ENCODE measurements at places on chromosomes 13 and 19. TPM values are rescaled to one million over a fixed set of nuclear protein-coding genes. Genes with fewer than 3 reads are reported as not detected.

GPX4 gene
- 1,117 TPM for total RNA-seq

CEACAM3 gene
- not detected for total RNA-seq

GRCh38 chr19:8648240-8648639, 17.8 kb downstream of the NFILZ start:
- no peak for DNase-seq

GRCh38 chr19:928471-929202, 2.8 kb downstream of the ARID3A start:
- no peak for DNase-seq

DNA sequence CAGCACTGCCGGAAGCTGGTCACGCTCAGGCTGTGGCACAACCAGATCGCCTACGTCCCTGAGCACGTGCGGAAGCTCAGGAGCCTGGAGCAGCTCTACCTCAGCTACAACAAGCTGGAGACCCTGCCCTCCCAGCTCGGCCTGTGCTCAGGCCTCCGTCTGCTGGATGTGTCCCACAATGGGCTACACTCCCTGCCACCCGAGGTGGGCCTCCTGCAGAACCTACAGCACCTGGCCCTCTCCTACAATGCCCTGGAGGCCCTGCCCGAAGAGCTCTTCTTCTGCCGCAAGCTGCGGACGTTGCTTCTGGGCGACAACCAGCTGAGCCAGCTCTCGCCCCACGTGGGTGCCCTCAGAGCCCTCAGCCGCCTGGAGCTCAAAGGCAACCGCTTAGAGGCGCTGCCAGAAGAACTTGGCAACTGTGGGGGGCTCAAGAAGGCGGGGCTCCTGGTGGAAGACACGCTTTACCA, 3.2 kb upstream of the MAP2K7 start:
- DNase-seq = no peak

GRCh38 chr13:23203516-23203915, 22.7 kb downstream of the SGCG start:
- no peak for DNase-seq

DNA sequence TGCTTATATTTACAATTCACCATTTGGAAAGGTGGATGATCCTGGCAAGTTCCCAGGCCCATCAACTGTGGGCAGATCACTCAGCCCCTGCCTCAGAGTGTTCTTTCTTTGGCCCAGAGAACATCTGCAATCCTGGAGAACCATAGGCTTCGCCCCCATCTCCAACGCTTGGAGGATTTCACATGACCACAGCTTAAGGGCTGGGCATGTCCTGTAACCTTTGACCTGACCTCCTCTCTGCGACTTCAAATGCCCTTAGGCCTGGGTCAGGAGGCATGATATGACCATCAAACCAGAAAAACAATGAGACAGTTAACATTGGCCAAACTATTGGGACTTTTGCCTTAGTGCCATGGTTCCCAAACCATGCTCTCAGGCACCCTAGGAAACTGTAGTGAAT, 7.2 kb upstream of the MBNL2 start:
- no peak for DNase-seq

DNA sequence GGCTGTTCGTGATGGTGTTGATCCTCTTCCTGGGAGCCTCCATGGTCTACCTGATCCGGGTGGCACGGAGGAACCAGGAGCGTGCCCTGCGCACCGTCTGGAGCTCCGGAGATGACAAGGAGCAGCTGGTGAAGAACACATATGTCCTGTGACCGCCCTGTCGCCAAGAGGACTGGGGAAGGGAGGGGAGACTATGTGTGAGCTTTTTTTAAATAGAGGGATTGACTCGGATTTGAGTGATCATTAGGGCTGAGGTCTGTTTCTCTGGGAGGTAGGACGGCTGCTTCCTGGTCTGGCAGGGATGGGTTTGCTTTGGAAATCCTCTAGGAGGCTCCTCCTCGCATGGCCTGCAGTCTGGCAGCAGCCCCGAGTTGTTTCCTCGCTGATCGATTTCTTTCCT, 12.2 kb upstream of the C19orf33 start:
- no peak for DNase-seq

- DNase-seq = peak; percentile 79
These were observed 1.2 kb upstream of the GPX4 start for GRCh38 chr19:1102407-1103131.

- DNase-seq = no peak
These were observed 3.7 kb upstream of the NOP53 start for GRCh38 chr19:47741544-47742140.

- no peak for DNase-seq
These were observed 480.5 kb upstream of the SLITRK1 start for GRCh38 chr13:84362777-84363176.

- peak; percentile 75 for DNase-seq
These were observed 51.3 kb downstream of the CELF5 start for GRCh38 chr19:3275583-3276340.

- peak; percentile 96 for DNase-seq
These were observed 5.1 kb downstream of the BBC3 start for GRCh38 chr19:47225746-47226425.

GRCh38 chr13:114258589-114258988, 22.8 kb upstream of the UPF3A start:
- DNase-seq = no peak

All from HT-29 (cell line).